NB4 (cell line): ENCODE measurements at places on chromosomes 1 and 21.

DNA sequence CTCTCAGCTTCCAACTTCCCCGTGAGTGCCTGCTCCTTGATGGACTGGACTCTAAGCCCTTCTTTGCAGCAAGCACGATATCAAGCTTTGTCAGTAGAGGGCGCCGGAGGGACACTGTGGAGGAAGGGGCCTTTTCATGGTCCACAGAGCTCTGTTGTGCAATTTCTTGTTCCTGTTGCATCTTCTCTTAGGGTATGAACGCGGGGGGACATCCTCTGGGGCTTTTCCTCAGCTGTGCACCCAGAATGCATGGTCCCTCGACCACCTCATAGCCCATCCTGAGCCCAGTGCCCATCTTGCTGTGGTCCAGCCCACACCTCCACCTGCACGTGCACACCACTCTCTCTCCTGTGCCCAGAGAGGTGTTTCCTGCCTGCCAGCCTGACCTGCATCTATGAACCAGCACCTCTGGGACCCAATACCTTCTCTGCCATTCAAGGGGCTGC lies 556.8 kb downstream of the PTPRU start:
- DNase-seq = peak; percentile 86

DNA sequence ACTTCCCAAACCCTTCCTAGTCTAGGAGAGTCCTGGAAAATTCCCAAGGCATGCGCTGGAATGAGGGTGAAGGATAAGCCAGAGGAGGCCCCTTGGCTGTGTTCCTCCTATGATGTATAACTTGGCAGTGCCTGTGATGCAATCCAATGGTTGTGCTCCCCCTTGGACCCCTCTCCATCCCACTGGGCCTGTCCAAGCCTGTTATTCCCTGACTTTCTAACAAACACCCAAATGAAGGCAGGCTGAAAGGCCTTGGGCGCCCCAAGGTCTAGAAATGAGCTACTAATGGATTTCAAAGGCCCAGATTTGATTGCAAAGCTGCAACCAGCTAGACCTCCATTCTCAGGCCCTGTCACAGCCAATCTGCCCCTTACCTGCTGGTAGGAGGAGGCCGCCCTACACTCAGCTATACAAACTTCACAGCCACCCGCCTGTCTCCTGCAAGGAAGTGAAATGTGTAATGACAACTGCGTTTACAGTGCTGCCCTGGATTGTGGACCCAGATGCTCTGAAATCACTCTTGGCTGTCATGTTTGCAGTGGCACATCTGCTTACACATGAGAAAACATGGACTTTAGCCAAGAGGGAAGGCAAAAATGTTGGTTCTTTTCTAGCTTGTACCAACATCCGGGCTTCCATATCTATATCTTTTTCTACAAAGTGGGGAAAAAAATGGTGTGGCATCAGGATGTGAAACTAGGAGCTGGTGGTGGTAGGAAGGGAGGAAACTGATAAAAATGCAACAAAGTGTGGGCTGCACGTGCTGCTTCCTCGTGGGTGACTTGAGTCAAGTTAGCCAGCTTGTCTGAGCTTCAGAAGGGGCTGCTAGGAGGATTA lies 130.4 kb downstream of the TRABD2B start:
- DNase-seq = no peak

DNA sequence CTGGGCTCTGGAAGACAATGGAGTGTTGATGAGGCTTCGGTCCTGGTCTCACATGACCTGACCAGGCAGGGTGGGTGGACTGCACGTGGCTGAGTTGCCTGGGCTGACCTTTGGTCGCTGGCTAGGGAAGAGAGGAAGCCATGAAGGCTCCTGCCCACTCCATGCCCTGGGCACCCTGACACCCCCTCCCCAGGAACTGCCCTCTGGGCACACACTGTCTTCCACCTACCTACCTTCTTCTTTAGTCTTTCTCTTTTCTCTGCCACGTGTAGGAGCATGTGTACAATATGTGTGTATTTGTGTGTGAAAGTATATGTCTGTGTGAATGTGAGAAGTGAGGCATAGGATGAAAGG lies 15.1 kb downstream of the POU3F1 start:
- DNase-seq = no peak

GRCh38 chr21:33884376-33885171 lies 31.0 kb downstream of the ATP5PO start:
- no peak for DNase-seq

- DNase-seq = no peak
Observed at GRCh38 chr1:11862890-11863289, 4.1 kb upstream of the NPPB start.

- DNase-seq = no peak
Observed at GRCh38 chr1:20093940-20094391, 24.0 kb downstream of the PLA2G5 start.

GRCh38 chr1:209513226-209513625 lies 70.3 kb upstream of the CAMK1G start:
- DNase-seq = peak; percentile 49

DNA sequence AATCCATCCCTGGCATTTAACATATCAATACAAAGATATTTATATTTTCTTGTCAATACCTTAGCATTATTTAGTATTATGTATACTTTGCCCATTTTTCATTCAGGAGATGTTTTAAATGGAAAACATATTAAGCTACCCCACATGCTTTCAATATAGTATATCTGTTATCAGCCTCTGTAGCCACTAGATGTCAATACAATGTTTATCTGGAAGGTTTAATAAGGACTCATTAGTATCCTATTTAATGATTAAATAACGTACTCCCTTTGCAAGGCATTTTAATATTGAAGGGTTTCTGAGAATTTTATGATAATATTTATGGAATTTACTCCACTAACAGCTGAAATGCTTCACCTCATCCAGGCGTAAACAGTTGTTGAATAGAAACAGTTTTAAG lies 329.5 kb upstream of the ADGRL2 start:
- DNase-seq = no peak

DNA sequence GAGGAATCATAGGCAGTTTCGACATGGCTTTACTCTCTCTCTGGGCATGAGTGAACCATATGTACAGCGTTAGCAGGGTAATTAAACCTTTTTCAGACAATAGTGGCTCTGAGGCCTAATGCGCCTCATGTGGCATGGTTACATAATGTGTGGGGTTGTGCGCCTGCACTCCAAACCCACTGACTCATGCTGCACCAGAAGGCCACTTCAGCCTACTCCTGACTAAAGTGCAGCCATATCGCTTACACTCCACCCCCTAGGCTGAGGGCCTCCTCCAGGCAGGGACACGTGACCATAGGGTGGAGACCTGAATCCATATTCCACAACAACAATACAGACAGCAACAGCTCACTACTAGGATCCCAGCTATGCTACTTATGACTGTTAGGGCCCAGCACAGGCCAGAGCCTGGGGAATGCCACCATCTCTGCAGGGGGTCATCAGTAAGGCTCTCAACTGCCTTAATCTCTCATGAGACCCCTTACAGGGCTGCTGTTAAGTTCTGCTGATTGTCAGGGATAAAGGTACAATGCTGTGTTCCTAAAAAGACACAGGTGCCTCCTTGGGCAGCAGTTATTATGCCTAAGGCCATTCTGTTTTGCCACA lies 13.4 kb upstream of the ODF2L start:
- peak; percentile 65 for DNase-seq

DNA sequence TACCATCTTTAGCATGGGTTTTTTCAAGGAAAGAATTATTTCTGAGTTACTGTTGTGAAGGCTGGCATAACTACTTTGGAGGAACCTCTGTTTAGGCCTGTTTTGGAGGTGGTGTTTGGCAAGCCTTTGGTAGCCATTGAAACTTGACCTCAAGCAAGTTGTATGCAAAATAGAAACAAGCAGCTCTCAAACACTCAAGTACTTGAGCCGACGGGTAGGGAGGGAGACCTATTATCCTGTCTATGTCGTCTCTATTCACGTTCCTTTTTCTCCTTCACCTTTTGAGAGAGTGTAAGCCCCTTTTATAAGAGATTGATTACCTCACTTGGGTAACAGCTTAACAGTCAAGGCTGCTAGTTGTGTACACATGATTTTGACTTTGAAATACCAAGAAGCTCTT lies 878.3 kb upstream of the CXADR start:
- DNase-seq = no peak

GRCh38 chr1:155017946-155018316 lies 15.3 kb downstream of the ZBTB7B start:
- no peak for DNase-seq

GRCh38 chr1:35532497-35533223 lies 24.5 kb downstream of the KIAA0319L start:
- DNase-seq = no peak

DNA sequence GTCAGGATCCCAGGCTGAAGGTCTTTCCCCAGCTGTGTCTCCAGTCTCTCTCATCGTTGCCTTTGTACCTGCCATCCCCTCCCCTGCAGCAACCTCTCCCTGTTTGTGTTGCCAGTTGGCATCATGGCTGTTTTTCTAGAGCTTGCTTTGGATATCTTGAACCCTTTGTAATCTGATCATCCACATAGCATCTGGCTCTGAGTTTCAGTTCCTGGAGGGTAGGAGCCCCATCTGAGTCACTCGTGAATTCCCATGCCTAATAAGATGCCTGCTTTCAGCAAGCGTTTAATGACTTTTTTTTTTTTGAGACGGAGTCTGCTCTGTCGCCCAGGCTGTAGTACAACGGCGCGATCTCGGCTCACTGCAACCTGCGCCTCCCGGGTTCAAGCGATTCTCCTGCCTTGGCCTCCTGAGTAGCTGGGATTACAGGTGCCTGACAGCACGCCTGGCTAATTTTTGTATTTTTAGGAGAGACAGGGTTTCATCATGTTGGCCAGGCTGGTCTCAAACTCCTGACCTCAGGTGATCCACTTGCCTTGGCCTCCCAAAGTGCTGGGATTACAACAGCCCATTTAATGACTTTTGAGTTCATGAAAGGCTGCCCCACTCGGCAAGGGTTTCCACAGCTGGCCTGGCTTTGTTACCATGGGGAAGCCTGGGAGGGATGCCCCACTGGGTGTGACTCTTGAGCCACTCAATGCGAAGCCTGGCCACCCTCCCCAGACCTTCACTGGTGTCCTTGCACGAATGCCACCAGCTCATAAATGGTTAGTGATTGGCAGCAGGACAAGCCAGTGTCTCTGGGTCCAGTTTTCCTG lies 11.9 kb downstream of the ALPL start:
- no peak for DNase-seq
